Epithelial cell of proximal tubule (primary cell): ENCODE measurements at places on chromosomes 1 and 21. TPM values are rescaled to one million over a fixed set of nuclear protein-coding genes. Genes with fewer than 3 reads are reported as not detected.

GRCh38 chr1:155018617-155019348 is 14.8 kb downstream of the DCST2 start:
- no peak for DNase-seq

DNA sequence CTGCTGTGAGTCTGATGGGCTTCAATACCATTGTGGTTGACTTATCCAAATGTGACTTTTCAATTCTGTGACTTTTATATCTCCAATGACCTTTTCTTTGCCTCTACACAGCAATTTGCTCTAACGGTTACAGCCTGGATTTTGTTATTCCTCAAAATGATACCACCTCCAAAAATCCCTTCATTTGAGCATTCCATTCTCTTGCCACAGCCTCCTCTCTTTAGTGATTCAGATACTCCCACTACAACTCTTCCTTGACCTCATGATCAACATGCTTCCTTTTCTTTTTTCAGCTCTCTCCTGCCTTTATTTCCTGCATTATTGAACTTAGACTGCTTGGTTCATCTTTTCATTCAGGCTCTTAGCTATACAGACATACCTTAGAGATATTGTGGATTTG is 16.6 kb upstream of the IL19 start:
- no peak for DNase-seq

DNA sequence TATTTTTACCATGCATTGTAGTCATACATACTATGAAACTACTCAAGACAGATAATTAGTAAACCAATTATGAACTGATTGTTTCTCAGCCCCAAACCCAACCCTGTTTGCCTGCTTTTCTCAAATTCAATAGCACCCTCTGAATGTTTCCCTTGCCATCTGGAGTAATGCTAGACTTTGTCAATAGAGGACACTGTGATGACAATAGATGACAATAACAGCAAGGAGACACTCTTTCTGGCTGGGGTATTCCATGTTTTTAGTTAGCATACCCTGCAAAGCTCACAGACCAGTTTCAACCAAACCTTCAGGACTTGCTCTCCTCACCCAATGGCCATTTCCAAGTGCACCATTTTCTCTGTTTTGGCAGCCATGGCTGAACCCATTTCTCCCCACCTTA is 108.5 kb upstream of the LRRC7 start:
- DNase-seq, result no peak

- DNase-seq, result no peak
These were observed 14.1 kb downstream of the TMCO4 start for GRCh38 chr1:19785660-19786059.

DNA sequence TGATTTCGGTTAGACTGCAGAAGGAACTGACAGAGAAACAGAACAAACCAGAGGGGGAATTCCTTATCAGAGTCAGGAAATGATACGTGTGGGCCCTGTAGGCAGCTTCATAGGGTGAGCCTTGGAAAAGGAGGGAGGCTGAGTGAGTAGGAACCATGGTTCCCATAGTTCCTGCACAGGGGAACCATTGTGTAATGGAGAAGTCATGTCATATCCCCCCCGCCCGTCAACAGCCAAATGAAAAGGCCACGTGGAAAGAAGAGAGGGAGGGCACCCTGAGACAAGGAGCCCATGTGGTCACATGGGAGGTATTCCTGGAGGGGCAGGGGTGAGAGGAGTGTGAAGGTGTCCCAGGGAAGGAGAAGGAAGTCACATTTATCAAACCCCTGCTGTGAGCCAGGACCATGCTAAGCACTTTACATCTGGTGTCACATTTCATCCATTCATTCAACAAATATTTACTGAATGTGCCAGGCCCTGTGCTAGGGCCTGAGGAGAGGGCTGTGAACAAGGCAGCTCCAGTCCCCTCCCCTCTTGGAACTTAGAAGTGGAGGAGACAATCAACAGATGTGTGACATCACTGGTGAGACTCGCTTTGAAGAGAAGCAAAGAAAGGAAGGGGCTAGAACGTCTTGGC is 15.7 kb upstream of the FGR start:
- DNase-seq, result no peak

DNA sequence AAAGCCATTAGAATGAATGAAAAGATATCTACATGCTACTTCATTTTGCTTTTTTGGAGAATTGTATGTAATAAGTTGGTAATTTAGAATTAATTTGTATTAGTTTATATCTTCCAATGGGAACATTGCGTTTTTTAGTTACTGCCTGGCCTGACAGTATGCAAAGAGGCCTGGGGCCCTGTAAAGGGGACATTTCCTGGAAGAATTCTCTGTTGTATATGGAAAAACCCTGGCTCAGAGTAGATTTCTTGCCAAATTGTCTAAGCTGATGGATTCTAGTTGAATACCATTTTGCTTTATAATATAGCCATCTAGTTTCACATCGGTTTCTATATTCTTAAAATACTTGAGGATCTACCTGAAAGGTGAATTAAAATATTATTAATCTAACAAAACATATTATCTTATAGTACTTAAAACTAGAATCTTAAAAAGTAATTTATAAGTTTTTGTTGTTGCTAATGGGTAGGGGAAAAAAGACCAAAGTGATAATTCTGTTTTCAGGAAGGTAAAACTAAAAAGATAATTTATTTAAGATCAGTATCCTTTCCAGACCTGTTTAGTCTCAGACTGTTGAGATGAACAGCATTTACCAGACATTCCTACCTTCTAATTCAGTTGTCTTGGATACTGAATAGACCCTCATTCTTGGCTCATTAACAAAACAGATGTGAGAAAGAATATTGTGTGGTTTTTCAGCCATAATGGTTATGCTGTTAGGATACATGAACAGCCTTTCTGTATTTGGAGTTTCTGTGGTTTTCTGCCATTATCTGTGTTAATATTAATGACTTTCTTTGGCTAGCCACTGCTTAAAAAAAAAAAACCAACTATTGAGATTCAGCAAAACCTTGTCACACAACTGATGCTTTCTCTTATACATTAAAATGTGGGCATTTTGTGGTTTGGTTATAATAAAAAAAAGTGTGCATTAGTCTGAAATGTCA is 4.8 kb downstream of the AGO3 start:
- no peak for DNase-seq

DNA sequence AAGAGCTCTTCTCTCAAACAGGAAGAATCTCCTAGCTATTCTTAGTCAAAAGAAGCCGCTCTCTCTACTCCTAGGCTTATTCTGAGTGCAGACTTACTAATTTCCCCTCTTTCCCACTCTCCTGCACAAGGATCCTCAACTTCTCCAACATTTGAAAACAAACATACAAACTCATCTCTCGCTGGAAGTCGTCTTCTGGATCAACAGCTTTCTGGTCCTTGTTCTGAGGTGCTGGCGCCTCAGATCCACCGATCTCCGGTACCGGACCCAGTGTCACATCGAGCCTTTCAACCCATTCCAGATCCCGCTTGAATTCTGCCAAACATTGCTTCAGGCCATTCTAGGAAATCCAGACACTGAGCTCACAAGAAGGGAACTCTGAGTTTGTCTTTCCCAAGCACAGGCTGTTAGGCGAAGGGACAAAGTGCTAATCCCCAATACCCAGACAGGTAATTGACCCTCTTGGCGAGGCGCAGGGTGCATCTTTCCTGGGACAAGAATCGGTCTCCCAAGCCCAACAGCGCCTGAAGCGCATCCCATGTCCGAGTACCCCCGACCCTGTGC is 696 bp downstream of the EBNA1BP2 start:
- no peak for DNase-seq

DNA sequence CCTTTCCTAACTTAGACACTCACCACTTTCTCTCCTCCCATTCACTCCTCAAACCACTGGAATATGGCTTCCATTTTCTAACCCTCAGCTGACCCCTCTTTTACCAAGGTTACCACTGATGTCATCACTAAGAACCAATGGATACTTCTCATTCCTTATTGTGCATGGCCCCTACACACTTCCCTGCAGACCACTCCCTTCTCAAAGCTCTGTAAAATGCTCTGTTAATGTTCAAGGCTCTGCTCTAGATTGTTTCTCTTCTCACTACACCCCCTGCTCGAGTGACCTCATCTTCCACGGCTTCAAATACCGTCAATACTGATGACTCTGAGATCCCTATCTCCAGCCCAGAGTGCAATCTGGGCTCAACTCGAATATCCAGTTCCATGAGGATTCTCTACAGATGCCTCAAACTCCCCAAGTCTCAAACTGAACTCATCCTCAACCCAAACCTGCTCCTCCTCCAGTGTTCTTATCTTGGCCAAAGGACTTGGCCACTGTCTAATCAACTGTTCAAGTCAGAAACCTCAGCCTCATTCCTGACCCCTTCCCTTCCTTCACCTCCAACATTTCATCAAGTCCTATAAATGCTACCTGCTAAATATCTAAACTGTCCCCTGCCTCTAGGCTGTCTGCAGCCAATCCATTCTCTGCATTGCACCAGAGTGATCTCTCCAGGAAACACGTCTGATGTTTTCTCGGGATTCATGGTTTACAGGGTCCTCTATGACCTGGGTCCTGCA is 41.3 kb upstream of the BMP8B start:
- no peak for DNase-seq

GRCh38 chr1:30920827-30921226 is 12.3 kb upstream of the SDC3 start:
- no peak for DNase-seq

DNA sequence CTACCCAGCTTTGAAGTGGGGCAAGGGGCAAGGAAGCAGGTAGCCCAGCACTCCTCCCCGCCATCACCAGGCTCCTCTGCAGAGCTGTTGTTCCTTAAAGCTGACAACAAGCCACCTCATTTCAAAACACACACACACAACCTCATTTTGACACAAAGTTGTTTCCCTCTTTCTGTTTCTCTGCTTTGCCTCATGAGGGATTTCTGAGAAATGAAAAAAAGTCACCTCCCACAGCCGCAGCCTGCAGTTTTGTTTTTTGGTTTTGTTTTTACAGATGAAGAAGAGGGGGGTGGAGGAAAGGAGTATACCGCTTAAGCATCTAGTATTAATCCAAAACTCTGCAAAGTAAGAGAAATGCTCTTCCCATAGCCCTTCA is 12.1 kb downstream of the MCL1 start:
- no peak for DNase-seq

- no peak for DNase-seq
These were observed 84.6 kb upstream of the B3GALT2 start for GRCh38 chr1:193270996-193271395.

GRCh38 chr21:45285266-45285931 is 2.3 kb downstream of the POFUT2 start:
- DNase-seq, result no peak

- DNase-seq, result no peak
These were observed 7.9 kb upstream of the SRP9 start for GRCh38 chr1:225769687-225770086.

GRCh38 chr1:48704736-48705135 is 72.0 kb downstream of the BEND5 start:
- no peak for DNase-seq

DNA sequence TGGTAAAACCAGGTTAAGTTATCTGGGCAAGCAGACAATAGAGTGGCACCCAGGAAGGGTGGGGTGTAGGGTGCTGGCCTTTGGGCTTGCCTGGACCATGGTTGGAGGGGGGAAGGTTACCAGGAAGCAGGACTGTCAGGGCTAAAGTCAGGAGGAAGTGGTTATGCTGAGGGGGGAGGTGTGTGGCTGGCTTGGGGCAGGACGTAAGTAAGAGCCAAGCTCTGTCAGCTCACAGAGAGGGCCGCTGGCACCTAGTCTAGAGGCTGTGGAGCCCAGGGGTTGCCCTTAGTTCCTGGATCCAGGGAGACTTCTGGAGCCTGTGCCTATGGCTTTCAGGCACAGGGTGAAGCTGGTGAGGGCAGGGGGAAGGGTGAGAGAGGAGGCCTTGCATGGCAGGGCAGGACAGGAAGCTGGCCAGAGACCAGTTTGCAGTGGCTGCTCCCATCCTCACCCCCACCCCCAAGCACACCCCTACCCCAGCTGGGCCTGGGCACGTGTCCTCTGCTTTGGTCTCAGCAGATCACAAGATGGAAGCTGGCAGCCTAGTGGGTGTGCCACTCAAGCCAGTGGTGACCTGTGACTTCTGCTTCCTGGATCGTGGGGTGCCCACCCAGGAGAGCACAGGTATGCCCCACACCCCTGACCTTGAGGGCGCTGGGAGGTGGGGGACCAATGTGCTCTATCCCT is 20.5 kb upstream of the SMYD3 start:
- no peak for DNase-seq

GRCh38 chr1:153777648-153778047 is 2.4 kb downstream of the SLC27A3 start:
- no peak for DNase-seq

AVPR1B gene
- not detected in 2 replicates for total RNA-seq

KIAA1614 gene
- total RNA-seq, result 1.7 and 5.1 TPM in 2 replicates

FAM78B gene
- not detected in 2 replicates for total RNA-seq

CLK2 gene
- 20.7 and 43.7 TPM in 2 replicates for total RNA-seq
